ENCODE measurements at places on chromosomes 5 and 9. TPM values are rescaled to one million over a fixed set of nuclear protein-coding genes. Genes with fewer than 3 reads are reported as not detected.

DENND1A gene
- total RNA-seq = 38.5 TPM

PCDHGC3 gene
- 17.0 TPM for total RNA-seq

CDX1 gene
- total RNA-seq = 249 TPM

ENC1 gene
- 26.9 TPM for total RNA-seq

SMIM33 gene
- not detected for total RNA-seq

DNA sequence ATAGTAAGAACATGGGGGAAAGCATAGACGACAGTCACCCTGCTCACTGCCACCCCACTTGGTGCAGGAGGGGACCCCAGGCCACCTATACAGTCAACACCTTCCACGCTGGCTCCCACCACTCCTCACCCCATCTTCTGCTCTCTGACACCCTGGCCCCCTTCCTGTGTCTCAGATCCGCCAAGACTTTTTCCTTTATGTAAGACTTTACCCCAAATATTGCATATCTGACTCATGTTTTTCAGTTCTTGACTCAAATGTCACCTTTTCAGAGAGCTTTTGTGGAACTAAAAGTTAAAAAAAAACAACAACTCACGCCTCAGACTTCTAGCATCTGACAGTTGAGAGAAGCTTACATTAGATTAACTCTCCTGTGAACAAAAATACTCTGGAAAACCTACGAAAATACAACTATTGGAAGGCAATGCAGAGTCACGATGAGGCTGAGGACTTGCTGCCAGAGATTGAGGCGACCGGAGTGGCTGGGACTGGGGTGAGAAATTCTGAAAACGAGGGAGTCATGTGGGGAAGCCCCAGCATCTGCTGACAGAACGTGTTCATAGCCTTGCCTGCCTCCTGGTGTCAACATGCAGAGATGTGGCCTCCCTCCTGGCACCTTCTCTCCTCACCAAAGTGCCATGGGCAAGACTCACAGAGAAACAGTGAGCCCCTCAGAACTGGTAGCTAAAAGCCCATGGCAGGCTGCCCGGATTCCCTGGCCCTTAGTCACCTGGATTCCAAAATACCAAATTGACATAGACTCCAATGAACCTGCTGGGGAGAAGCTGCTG is 22.4 kb upstream of the FCN2 start:
- no peaks in the 10 kb centered on the region for H3K27me3 ChIP-seq
- H3K27ac ChIP-seq = no peak overlapping the region
- H3K4me3 ChIP-seq = no peak overlapping the region
- H3K36me3 ChIP-seq = no peaks in the 10 kb centered on the region
- no peaks in the 10 kb centered on the region for H3K4me1 ChIP-seq

DNA sequence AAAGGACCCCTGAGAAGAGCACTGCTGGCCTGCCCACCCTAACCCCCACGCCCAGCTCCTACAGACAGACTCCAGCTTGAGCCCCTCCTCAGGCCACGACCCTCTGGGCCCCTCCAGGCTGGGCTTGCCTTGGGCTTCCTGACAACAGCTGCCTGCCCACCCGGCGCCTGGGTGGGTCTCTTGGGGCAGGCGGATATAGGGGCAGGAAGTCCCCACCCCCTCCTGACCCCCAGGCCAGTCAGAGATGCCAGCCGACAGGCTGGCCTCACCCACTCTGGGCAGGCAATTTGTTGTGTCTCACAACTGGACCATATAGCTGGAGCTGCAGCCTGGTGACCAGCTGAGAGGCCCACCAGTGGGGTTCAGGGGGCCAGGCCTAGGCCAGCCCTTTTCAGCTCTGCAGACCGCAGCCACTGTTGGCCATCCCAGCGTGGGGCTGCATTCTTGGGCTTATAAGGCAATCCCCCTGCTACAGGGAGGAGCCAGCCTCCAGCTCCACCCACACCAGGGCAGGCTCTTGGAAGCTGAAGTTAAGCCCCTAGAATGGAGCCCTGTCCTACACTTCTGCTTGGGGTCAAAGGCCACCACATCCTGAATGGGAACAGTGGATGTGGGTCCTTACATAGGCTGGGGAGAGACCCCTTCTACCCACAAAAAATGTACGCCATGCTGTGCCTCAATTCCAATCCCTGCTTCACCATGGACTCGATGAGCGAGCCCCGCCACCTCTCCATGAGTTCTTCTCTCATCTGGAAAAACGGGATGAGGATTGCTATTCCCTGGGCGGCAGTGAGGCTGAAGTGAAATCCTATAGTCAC is 2.0 kb downstream of the PDLIM7 start:
- DNase-seq = peak; percentile 70
- peak overlapping the region; percentile 95 for H3K27ac ChIP-seq
- peak overlapping the region; percentile 65 for H3K4me3 ChIP-seq
- H3K4me1 ChIP-seq = peaks cover 45% of the 10 kb centered on the region

Measured in transverse colon (tissue), 4 donors.